ENCODE measurements at places on chromosomes 16 and 17.

GRCh38 chr16:11914210-11915113 lies 1.3 kb downstream of the GSPT1 start:
- DNase-seq = peak; percentile 24

- DNase-seq = no peak
Measured at GRCh38 chr16:72241008-72241407, 69.1 kb upstream of the PMFBP1 start.

GRCh38 chr16:30365200-30365599 lies 5.1 kb downstream of the TBC1D10B start:
- DNase-seq = no peak

DNA sequence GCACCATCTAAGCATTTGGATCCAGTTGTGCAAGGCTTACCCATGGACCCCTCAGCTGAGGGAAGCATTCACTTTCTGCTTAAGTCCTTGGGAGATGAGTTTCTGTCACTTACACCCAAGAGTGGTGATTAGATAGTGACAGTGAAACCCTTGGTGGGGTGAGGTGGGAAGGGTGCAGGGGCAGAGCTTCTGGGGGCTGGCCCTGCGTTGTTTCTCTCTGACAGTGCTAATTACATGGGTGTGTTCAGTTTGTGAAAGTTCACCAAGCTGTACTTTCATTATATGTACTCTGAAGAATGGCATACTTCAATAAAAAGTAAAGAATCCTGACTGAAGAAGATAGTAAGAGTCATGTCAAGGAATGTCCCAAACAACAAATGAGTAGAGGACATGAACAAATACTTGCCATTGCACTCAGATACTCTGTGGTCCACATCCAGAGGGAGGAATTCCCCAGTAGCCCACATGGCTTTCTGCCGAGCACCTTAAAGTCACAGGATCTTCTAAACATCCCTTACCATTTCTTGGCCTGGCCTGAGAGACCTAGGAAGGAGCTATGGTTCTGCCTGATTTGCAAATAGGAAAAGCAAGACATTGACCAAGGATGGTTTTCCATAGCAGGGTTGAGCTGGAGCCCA lies 8.4 kb downstream of the CHST6 start:
- no peak for DNase-seq

DNA sequence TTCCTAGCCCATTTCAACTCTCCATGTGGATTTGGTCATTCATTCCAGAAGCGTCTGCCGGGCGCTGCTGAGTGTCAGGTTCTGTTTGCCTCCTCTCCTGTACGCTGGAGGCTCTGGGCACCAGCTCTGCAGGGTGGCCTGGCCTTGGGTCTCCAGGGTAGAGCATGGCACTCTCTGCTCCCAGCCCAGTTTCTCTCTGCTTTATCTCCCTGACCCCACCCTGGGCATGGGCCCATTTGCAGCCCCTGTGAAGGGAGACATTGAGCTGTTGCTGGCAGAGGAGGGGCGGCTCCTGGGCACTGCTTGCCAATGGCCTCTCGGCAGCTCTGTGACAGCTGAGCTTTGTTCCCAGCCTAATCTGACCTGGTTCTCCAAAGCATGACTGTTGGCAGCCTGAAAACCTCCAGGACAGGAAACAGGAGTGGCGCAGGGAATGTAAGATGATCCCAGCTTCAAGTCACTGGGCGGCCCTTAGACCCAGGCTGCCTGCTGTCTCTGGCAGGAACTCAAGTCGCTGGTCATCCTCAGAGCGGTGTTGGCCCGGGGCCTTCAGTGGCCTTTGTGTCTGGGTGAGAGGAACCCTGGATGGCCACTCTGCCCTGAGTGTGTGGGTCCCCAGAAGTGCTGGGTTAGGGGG lies 146.8 kb downstream of the SEC14L1 start:
- DNase-seq = no peak

- peak; percentile 21 for DNase-seq
Measured at GRCh38 chr17:16352667-16353316, 477 bp downstream of the CENPV start.

DNA sequence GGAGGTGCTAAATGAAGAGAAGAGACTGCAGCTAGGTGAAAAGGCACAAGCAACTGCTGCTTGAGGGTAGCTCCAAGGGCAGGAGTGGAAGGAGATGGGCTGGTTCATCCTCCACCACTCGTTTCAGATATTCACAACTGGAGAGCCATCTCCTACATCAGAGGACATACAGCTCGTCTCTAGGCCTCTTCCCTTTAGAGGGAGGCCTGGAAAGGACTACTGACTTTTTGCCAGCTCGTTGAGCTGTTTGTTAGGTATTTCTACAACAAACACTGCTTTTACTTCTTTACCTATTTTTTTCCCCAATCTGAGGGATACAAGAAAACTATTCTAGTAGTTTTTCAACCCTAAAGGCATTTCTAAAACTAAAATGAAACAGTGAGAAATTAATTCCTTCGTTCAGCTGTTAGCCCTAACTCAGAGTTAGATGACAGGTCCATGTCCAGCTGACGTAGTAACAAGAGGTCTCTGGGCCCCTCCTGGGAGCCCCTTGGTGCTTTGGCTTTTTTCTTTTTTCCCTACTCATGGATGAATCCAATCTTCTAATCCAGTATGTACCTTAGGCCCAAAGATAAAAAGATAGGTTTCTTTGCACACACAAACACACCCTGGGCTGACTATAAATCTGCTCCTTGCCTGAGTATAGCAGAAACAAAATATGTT lies 47.8 kb upstream of the TBX2 start:
- DNase-seq = no peak
